ENCODE measurements at places on chromosomes 12 and 14.
A peak's percentile ranks its signal among the peaks of the same experiment; 100 is the strongest.

GRCh38 chr12:125284945-125285685 lies 219.9 kb downstream of the AACS start:
- no peak for DNase-seq

DNA sequence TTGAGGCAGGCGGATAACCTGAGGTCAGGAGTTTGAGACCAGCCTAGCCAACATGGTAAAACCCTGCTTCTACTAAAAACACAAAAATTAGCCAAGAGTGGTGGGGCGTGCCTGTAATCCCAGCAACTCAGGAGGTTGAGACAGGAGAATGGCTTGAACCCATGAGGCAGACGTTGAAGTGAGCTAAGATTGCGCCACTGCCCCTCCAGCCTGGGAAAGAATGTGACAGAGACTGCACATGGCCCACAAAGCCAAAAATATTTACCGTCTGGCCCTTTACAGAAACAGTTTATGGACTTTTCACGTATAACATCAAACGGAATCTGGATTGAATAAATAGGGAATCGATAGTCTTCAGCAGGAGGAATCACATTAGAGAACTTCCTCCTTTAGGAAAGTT lies 3.5 kb downstream of the RSRC2 start:
- DNase-seq: no peak

DNA sequence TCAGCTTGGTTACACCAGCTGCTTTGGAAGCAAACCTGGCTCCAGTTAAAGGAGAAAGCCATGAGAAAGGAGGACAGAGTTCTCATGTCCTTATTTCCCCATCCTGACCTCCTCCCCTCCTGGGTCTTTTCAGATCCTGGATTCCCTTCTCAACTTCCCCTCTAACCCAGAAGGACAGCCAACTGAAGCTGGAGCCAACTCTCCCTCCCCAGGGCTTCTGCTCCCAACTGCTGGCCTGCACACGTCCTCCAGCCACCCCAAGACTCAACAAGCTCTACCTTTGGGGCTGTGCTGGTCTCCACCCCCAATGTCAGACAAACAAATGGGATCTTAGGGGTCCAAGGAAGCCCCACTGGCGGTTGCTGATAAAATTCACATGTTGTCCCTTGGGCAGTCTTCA lies 651.1 kb upstream of the TBX3 start:
- no peak for DNase-seq

GRCh38 chr12:116525418-116526001 lies 33.7 kb upstream of the MAP1LC3B2 start:
- no peak for DNase-seq

GRCh38 chr12:110080410-110080809 lies 32.1 kb upstream of the C12orf76 start:
- DNase-seq: no peak

DNA sequence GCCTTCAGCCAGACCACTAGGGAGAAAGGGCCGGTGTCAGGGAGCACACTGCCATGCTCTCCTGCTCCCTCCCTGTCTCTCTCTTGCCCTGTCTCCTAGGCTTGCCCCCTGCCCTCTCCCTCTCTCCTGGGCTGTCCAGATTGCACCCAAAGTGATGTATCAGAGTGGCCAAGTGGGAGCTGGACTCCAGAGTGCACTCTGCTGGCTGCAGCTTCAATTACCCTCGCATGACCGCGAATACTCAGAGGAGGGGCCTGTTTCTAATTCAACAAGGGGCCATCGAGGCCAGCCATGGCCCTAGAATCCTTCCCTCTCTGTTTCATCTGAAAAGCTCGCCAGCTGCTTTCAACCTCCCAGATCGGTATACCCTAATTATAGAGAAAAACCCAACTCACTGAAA lies 206.4 kb upstream of the FKBP4 start:
- no peak for DNase-seq

GRCh38 chr12:93302331-93303229 lies 75.1 kb upstream of the NUDT4 start:
- no peak for DNase-seq

DNA sequence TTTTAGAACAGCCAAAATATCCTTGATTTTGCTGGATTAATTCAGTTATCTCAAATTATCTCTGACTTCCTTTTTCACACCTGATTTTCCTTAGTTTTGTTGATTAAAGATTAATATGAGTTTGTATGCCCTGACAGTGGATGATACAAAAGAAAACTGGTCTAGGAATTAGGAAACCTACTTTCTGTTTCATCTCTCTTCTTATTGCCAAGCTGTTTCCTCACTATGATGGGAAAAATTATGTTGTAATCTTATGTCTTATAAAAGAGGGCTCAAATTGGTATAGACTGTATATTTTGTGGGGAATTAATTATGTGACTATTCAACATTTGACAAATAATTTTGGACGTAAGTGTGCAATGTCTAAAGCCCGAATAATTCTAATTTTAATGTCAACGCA lies 271.6 kb downstream of the FBXL14 start:
- DNase-seq: no peak

GRCh38 chr14:79515158-79515557 lies 696.1 kb downstream of the DIO2 start:
- DNase-seq: no peak

DNA sequence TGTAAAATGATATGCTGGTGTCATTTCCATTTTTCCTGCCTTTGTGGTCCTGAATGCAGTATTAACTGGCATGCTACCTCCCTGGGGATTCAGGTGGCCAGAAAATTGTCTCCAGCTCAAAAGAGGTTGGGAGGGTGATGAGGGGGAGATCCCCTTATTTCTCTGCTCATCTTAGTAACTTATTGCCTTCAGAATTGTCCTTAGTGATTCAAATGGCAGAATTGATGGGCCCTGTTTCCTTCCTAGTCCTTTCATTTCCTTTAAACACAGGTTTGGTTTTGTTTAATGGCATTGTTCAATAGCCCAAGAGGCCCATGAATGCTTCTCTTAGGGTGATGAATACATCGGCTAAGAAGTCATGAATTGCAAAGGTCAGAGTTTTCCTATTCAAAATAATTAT lies 207.0 kb downstream of the SLC41A2 start:
- no peak for DNase-seq

DNA sequence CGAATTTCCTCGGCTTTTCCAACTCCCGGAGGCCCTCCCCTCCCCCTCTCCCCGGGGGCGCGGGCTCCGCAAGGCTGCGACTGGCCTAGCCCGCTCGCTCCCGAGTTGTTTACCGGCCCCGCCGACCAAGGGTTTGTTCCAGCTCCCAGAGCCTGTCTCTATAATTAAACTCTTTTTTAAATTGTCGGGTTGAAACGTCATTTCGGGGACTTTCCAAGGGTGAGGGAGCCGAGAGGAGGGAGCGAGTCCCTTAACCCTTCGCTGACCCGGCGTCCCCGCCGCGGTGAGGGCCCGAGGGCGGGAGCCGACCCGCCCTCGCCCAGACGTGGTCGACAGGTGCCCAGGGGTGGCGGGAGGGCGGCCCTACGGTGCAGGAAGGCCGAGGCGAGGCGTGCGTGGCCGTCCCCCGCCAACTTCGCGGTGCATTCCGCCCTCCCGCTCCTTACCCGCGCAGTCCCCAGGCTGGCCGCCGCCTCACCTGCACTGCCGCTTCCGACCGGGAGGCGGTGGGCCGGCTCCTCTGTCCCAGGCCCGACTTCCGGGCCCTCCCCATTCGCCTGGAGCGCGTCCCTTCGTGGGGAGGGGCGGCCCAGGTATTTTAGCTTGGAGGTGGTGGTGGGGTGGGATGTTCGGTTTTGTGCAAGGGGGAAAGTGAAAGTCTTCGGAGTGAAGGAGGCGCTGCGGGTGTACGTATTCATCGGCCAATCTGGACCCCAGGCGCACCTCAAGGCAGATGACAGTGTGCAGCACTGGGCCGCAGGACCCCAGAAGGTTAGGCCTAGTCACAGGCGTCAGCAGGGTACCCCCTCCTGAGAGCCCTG lies 2.9 kb upstream of the ZFP36L1 start:
- DNase-seq: peak; percentile 79

DNA sequence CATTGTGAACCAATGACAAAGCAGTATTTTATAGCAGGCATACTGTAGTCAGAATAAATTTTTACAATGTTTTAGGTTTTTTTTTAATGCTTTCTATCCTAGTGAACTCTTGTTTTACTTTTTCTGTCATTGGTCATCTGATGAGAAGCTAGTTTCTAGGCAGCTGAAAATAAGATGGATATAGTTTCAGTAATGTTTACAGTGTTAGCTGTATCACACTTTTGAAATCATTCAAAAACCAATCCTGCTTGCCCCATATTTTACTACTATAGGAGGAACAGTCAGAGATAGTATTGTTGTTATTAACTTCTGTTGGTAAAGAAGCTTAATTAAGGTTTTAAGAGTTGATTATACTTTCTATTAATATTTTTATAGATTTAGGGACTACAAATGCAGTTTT lies 24.5 kb downstream of the USP15 start:
- DNase-seq: no peak

GRCh38 chr12:131806674-131807073 lies 21.5 kb upstream of the MMP17 start:
- DNase-seq: no peak

DNA sequence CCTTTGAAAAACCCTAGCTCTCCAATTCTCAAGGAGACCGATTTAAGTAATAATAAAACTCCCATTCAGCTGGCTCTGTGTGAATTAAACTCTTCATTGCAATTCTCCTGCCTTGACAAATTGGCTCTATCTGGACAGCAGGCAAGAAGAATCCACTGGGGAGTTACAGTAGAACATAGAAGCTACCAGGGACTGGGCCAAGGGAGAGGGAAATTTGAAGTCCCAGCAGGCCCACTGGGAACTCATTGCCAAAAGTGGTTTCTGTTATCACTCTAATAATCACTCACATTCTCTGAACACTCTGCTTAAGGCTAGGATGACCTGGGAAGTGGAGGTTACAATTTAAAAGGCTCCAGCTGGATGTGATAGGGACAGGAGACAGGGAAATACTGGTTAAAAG lies 384.5 kb upstream of the CCDC196 start:
- DNase-seq: no peak

DNA sequence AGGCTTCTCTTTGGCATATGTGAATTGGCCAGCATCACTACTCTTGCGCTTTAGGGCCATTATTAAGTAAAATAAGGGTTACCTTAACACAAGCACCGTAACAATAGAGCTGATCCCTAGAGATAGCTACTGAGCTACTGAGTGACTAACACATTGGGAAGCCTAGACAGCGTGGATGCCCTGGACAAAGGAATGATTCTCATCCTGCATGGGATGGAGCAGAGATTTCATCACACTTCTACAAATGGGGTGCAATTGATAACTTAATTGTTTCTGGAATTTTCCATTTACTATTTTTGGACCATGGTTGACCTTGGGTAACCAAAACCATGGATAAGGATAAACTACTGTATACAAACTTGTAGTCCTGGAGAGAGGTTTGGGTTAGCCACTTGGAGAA lies 57.1 kb downstream of the FBXO34 start:
- no peak for DNase-seq

GRCh38 chr12:3201339-3202051 lies 124.3 kb downstream of the TSPAN9 start:
- DNase-seq: no peak

- no peak for DNase-seq
Observed at GRCh38 chr14:64509036-64509435, 4.5 kb downstream of the ZBTB1 start.

GRCh38 chr12:7373226-7373625 lies 69.4 kb downstream of the ACSM4 start:
- DNase-seq: no peak

- DNase-seq: no peak
Observed at GRCh38 chr14:79514700-79515099, 696.6 kb downstream of the DIO2 start.

- no peak for DNase-seq
Observed at GRCh38 chr12:6603095-6603567, 4.0 kb downstream of the CHD4 start.

DNA sequence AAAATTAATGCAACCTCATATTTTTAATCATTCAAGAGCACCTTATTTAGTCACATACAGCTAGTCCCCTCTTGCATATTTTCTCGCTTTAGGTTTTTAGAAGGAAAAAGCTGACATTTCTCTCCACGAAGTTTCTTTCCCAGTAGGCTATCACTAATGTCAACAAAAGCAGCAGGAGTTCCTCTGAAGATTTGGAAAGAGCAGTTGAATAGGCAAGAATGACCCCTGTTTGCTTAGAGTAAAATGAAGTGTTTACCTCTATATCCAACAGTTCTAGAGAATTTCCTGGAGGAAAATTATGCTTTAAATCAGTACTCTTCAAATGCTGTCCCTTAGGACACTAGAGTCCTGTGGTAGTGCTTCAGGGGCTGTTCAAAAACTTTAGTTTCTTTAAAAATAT lies 188.1 kb upstream of the PRKD1 start:
- no peak for DNase-seq

DNA sequence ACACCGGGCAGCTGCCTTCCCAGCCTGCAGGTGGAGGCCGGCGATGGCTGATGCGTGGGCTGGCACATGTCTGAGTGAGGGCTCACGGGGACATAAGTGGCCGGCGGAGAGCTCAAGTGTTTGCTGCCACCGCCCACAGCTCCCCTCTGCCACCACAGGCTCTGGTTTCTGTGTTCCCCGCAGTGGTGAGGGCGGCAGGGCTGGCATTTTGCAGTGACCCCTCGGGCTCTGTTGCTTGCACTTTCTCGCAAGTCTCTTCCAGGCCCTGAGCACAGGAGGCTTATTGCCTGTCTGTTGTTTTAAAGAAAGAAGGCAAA lies 271.0 kb upstream of the RTL1 start:
- no peak for DNase-seq

GRCh38 chr12:84075991-84076390 lies 836.6 kb downstream of the SLC6A15 start:
- no peak for DNase-seq

DNA sequence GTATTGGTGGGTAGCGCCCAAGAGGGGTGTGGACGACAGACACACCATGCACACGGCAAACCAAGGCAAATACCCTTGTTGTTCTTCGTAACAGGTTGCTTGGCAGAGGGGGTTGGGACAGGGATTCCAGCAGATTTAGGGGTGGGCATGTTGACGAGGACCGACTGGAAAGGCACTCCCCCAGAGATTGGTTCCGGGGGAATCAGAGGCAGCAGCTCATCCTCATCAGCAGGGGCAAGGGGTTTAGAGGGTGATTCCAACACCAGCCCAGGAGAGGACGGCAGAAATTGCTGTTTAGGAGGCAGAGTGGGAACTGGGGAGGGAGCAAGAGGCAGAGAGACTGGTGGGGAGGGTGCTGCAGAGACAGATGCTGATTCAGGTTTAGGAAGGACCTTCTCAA lies 9.3 kb downstream of the NACA start:
- DNase-seq: no peak

GRCh38 chr12:91272461-91273063 lies 89.9 kb upstream of the DCN start:
- DNase-seq: no peak

DNA sequence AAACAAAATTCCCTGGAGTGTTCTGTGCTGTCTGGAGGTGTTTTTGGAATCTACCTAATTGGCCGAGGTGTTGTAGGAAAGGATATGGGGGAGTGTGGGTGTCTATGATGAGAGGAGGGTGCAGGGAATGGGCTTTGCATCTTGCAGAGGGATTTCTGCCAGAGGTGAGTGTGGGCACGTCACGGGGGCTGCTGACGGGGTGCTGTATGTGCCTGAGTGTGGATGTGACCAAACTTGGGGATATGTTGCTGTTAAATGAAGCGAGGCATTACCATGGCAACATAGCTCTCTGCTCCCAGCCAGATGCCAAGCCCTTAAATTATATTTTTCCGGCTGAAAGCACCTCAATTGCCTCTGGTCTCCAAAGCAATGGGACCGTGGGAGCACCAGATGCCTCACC lies 44.3 kb upstream of the SPTLC2 start:
- no peak for DNase-seq

All from activated naive CD8-positive, alpha-beta T cell treated with anti-CD3 and anti-CD28 coated beads, Interleukin-2, amount 50 U/mL, for 24 hours (primary cell).